Brain microvascular endothelial cell (primary cell): ENCODE measurements at places on chromosomes 2 and 18.

DNA sequence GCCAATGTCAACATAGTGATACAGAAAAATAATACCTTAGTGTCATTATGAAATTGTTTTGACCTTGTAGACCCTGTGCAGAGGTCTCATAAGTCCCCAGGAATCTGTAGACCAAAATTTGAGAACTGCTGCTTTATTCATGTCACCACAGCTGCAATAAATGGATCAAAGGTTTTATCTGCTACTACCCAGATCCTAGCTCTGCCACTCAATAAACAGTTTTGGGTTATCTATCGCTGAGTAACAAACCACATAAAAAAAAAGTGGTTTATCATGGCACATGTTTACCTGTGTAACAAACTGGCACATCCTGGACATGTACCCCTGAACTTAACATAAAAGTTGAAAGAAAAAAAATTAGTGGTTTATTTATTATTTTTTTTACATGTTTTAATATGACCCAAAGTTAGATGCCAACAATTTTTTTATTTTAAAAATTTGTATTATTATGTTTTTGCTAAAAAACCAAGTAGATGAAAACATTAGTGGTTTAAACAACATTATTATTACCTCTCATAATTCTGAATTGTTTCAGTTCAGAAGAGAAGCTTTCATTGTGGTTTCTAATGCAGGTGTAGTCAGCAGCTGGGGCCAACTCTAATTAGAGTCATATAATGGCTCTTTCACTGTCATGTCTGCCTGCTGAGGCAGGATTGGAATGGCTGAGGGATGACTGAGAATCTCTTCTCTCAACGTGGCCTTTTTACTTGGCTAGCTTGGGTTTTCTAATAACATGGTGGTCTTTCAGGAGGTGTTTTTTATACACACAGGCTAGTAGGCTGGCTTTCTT, 103.3 kb upstream of the SLC38A11 start:
- DNase-seq: no peak

GRCh38 chr18:6219116-6219717, 195.5 kb downstream of the L3MBTL4 start:
- DNase-seq: peak; percentile 49

DNA sequence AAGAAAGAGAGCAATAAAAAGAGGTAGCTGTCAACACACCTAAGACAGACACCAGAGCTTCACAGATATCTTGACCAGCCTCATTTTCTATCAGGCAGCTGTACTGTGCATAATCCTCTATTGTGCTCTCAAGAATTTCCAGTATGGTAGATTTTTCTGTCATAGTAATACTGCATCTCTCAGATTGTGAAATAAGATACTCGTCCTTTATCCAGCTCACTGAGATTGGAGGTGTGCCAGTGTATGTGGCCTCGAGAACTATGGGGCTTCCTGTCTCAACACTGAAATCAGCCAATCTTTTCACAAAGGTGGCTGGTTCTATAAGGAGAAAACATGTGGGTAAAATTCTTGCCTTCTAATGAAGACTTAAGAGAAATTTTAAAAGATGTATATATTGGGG, 88.9 kb downstream of the TTN start:
- no peak for DNase-seq

DNA sequence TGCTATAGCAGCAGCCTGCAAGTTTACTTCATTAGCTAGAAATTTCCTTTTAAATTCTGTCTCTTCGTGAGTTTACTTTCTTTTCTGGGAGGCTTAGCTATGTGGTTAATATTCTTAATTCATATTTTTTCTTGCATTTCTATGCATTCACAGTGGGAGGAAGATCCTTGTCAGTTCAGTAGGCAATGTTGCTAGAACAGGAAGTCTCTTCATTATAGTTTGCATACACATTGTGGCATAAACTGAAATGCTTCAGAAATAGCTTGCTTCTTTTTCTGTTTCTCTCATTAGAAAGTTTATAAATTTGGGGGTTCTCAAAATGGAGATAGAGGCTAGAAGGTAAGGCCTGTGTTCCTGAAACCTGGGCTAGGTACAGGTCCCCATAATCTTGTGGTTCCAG, 8.1 kb upstream of the ARHGAP15 start:
- no peak for DNase-seq

DNA sequence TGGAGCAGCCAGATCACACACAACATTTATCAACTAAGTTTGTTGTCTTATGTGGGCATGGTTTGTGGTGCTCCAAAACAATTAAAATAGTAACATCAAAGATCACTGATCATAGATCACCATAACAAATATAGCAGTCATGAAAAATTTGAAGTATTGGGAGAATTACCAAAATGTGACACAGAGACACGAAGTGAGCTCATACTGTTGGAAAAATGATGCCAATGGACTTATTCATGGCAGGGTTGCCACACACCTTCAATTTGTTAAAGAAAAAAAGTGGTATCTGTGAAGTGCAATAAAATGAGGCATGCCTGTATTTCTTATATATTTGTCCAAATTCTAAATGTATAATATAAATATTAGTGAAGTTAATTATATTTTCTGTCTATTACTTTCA, 42.9 kb upstream of the CABYR start:
- DNase-seq: no peak

- DNase-seq: peak; percentile 19
Observed at GRCh38 chr18:42644729-42645131, 470.8 kb downstream of the RIT2 start.

- no peak for DNase-seq
Observed at GRCh38 chr18:44846450-44846849, 165.8 kb downstream of the SETBP1 start.

DNA sequence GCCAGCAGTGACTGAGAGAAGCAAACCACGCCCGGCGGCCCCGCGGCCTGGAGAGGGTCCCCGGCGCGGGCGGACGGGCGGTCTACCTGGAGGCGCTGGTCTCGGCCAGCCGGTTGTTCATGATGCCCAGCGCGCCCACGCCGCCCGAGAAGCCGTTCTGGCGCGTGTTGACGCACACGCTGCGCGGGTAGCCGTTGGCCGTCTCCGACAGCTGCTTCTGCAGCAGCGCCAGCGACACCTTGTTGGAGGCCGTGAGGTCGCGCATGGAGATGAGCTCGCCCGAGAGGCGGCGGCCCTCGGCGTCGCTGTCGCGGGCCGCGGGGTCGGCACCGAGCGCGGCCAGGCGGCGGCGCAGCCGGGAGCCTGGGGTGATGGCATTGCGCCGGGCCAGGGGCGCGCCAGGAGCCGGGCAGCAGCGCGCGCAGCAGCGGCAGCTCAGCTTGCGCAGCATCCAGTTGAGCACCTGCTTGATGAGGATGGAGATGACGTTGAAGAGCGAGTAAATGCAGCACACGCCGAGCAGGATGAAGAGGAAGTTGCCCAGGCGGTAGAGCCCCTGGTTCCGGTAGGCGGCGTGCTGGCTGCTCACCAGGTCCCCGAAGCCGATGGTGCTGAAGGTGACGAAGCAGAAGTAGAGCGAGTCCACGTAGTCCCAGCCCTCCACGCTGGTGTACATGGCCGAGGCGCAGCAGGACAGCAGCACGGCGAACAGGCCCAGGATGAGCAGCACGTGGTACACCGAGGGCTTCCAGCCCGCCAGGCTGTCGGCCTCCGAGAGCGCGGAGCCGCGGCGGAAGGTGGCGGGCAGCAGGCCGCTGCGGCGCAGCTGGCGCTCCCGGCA, 118.1 kb downstream of the MSH2 start:
- peak; percentile 34 for DNase-seq

GRCh38 chr2:239818531-239819011, 206.6 kb downstream of the NDUFA10 start:
- no peak for DNase-seq

DNA sequence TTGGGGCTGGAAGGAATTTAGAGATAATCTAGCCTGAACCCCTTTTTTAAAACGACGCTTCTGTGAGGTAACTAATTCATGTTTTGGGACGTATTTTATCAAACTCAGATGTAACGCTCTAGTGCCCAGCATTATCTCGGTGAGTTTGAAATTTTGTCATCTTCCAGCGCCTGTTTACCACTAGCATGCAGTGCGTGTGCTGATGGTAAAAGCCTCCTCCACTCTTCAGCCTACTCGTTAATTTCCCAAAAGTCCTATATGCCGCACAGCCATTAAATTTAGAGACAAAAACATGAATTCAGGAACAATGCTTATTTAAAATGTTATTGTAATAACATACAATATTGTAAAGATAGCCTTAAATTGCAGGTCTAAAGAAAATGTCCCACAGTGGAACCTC, 2.8 kb downstream of the ZCCHC2 start:
- no peak for DNase-seq

GRCh38 chr2:6917761-6918421, 679 bp downstream of the RNF144A start:
- no peak for DNase-seq

DNA sequence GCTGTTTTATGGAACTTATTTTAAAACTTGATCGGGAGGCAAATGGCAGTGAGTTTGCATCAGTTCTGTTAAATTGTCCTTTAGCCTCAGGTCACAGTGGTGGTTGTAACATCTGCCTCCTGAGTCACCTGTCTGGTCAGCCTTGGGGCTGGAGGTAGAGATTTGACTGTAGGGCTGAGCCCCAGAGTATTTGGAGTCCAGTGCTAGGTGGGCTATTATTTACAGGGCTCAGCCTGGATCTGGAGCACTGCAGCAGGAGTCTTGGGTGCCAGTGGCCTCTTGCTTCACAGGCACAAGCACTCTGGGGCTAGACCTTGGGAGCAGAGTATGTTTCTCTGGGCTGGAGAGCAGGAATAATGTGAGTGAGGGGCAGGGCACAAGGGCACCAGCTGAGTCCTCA, 32.8 kb downstream of the TCF7L1 start:
- no peak for DNase-seq

DNA sequence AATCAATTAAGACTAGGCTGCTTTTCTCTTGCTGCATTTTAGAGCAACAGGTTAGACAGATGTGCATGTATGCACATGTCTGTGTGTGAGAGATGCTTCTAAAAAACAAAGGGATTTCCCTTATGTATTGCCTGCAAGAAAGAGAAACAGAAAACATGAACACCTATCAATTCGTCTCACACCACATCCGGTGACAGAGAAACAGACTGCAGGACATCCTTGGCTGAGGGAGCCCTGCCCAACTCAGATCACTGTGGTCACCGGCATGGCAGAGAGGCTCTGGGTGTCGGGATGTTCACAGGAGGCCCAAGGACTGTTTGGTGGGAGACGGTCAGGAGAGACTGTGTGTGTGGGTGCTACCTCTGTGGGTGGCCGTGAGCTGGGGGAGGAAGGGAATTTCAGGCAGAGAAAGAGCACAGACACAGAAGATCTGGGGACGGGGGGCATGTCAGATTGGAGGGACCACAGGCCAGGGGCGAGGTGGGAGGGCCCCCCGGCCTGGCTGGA, 24.9 kb downstream of the FHL2 start:
- DNase-seq: no peak

DNA sequence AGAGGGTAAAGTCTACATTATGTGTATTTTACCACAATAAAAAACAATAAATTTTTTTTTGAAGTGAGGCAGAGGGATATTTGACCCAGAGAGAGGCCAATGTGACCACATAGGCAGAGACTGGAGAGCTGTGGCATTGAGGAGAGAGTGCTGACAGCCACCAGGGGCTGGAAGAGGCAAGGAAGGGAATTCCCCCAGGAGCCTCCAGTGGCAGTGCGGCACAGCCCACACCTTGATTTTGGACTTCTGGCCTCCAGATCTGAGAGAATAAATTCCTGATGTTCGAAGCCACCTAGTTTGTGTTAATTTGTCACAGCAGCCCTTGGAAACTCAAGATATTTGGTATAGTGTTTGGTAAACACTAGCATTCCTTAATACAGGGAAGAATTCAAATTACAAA, 22.7 kb downstream of the ANKRD29 start:
- DNase-seq: no peak

DNA sequence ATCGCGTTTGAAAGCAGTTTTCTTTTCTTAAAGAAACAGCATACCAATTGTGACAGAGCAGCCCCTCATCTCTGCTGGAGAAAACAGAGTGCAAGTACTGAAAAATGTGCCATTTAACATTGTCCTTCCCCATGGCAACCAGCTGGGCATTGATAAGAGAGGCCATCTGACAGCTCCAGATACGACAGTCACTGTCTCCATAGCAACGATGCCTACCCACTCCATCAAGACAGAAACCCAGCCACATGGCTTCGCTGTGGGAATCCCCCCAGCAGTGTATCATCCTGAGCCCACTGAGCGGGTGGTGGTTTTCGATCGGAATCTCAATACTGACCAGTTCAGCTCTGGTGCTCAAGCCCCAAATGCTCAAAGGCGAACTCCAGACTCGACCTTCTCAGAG, 9.5 kb downstream of the GRHL1 start:
- no peak for DNase-seq

- DNase-seq: no peak
Observed at GRCh38 chr2:112187805-112188596, 49.8 kb downstream of the FBLN7 start.

DNA sequence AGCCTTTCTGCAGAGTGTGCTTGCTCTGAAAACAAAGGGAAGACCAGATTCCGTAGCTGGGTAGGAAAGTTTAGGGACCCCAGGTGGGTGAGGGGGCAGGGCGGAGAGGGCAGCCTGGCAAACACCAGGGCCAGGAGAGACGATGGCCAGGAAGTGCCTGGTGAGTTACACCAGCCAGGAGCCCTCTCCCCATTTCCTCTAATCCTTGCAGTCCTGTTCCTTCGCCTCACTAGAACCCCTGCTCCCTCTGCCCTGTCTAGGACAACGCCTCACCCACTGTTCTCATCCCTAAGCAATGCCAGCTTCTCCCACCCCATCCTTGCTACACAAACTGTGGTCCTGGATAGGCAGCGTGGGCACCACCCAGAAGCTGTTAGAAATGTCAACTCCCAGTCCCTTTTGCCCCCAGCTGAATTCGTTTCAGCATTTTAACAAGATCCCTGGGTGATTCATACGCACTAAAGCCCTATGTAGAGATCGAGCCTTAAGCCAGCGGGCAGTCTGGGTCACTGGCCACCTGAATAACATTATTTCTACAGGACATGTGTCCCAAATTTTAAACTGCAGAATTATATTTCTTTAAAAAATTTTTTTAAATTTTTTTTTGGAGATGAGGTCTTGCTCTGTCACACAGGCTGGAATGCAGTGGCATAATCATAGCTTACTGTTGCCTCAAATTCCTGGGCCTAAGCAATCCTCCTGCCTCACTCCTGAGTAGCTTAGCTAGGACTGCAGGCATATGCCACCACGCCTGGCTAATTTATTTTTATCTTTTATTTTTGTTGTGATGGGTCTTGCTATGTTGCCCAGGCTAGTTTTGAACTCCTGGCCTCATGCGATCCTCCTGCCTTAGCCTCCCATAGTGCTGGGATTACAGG, 10.9 kb downstream of the WIPF1 start:
- no peak for DNase-seq

- DNase-seq: no peak
Observed at GRCh38 chr18:45619062-45619825, 4.0 kb downstream of the SLC14A2 start.
